ENCODE measurements at places on chromosomes 3 and 15. TPM values are rescaled to one million over a fixed set of nuclear protein-coding genes. Genes with fewer than 3 reads are reported as not detected.

Gene TIMP4
- 13.2 TPM for total RNA-seq

Gene SKOR1
- 1.3 TPM for total RNA-seq

Gene TEX9
- 8.1 TPM for total RNA-seq

GRCh38 chr3:188534633-188535032, 380.7 kb downstream of the LPP start:
- no peak for DNase-seq

DNA sequence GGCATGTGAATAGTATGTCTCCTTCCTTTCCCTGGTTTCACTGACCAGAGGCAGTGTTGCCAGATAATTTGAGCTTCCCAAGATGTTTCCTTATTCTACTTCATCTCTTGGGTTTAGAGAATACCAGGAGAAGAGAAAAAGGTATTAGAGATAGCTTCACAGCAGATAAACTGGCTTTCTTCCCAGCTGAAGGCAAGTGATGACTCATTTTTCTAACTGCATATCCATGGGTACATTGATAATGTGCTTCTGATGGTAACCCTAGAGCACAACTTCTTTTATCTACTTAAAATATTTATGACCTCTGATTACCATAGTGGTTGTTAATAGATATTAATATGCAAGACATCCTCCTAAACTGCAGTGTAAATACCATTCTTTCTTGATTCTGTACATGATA, 34.6 kb upstream of the CMTM8 start:
- no peak for DNase-seq

Gene SLC9C1
- 0.94 TPM for total RNA-seq

Gene DCLK3
- 57.7 TPM for total RNA-seq

GRCh38 chr15:75729326-75730069, 16.9 kb upstream of the CSPG4 start:
- DNase-seq: no peak

- no peak for DNase-seq
These were observed 54.4 kb downstream of the LARS2 start for GRCh38 chr3:45442679-45443253.

Gene SMCO1
- total RNA-seq: not detected

GRCh38 chr3:138945709-138946662, 951 bp downstream of the FOXL2 start:
- DNase-seq: no peak

- no peak for DNase-seq
These were observed 249.9 kb downstream of the CADPS start for GRCh38 chr3:62625268-62625667.

GRCh38 chr3:17946619-17947018, 204.2 kb upstream of the TBC1D5 start:
- DNase-seq: no peak

- DNase-seq: no peak
These were observed 34.4 kb downstream of the CASR start for GRCh38 chr3:122217901-122218300.

Gene DVL3
- total RNA-seq: 57.8 TPM

Gene KLHL40
- total RNA-seq: 0.13 TPM

Data from sciatic nerve (tissue), 2 donors.